ENCODE measurements at places on chromosomes 2 and 18. TPM values are rescaled to one million over a fixed set of nuclear protein-coding genes. Genes with fewer than 3 reads are reported as not detected.

The DNAH6 gene
- total RNA-seq, result 0.86 TPM

The C2orf15 gene
- 0.11 TPM for total RNA-seq

The DSC2 gene
- total RNA-seq, result 0.97 TPM

The NABP1 gene
- total RNA-seq, result 95.4 TPM

The SPEG gene
- total RNA-seq, result 18.6 TPM

The ABCG8 gene
- not detected for total RNA-seq

The PROM2 gene
- total RNA-seq, result 0.32 TPM

The NGEF gene
- total RNA-seq, result 9.9 TPM

The ZNF396 gene
- 4.5 TPM for total RNA-seq

The DPP4 gene
- total RNA-seq, result 81.0 TPM

The SLC4A5 gene
- 2.2 TPM for total RNA-seq
